Fibroblast of villous mesenchyme (primary cell): ENCODE measurements at places on chromosomes 11 and 22. TPM values are rescaled to one million over a fixed set of nuclear protein-coding genes. Genes with fewer than 3 reads are reported as not detected.

Gene OR4D5
- total RNA-seq: not detected in 2 replicates

Gene SCN3B
- under 0.01 and 0.43 TPM in 2 replicates for total RNA-seq

Gene OR52E8
- total RNA-seq: not detected in 2 replicates

Gene FGF3
- not detected in 2 replicates for total RNA-seq

Gene PGA5
- not detected in 2 replicates for total RNA-seq

Gene BARX2
- total RNA-seq: not detected in 2 replicates

Gene CLCF1
- 3.5 and 4.7 TPM in 2 replicates for total RNA-seq

Gene MYBPC3
- not detected in 2 replicates for total RNA-seq

Gene VPREB3
- not detected in 2 replicates for total RNA-seq

Gene LRRC4C
- total RNA-seq: under 0.01 and 0.32 TPM in 2 replicates

Gene POU2F3
- under 0.01 TPM in 1 of 2 replicates, not detected in the other for total RNA-seq

Gene OR8A1
- total RNA-seq: under 0.01 TPM in 1 of 2 replicates, not detected in the other

Gene DDTL
- total RNA-seq: 2.3 and 3.0 TPM in 2 replicates

Gene SOX6
- 12.9 and 22.0 TPM in 2 replicates for total RNA-seq

Gene KRTAP5-8
- not detected in 2 replicates for total RNA-seq

Gene MMP10
- 0.86 and 28.0 TPM in 2 replicates for total RNA-seq

Gene ROM1
- total RNA-seq: 2.9 and 3.0 TPM in 2 replicates

Gene CRYBA4
- not detected in 2 replicates for total RNA-seq

Gene PKP3
- total RNA-seq: 2.2 and 2.6 TPM in 2 replicates

Gene CCDC73
- not detected in 2 replicates for total RNA-seq

Gene ENTHD1
- total RNA-seq: not detected in 2 replicates

Gene KCNC1
- 0.64 TPM in 1 of 2 replicates, not detected in the other for total RNA-seq

Gene SELENOM
- 152 and 155 TPM in 2 replicates for total RNA-seq

Gene APOL4
- total RNA-seq: not detected in 2 replicates

Gene SHANK2
- total RNA-seq: 0.86 and 0.97 TPM in 2 replicates

Gene DGAT2
- 0.32 and 0.43 TPM in 2 replicates for total RNA-seq

Gene ART1
- total RNA-seq: not detected in 2 replicates

Gene CNGA4
- under 0.01 and 0.43 TPM in 2 replicates for total RNA-seq

Gene ZNF280A
- total RNA-seq: 0.32 TPM in 1 of 2 replicates, not detected in the other

Gene DMC1
- 2.3 and 6.5 TPM in 2 replicates for total RNA-seq

Gene ELFN2
- under 0.01 and 0.32 TPM in 2 replicates for total RNA-seq

Gene MAP4K2
- total RNA-seq: 10.8 and 16.4 TPM in 2 replicates

Gene CABP7
- under 0.01 TPM in 1 of 2 replicates, not detected in the other for total RNA-seq

Gene HSD17B12
- 107 and 148 TPM in 2 replicates for total RNA-seq

Gene ARHGAP42
- 13.9 and 16.8 TPM in 2 replicates for total RNA-seq

Gene GGTLC3
- total RNA-seq: not detected in 2 replicates

Gene SHANK3
- 0.64 and 0.86 TPM in 2 replicates for total RNA-seq

Gene DSCAML1
- total RNA-seq: not detected in 2 replicates

Gene ARHGAP8
- total RNA-seq: under 0.01 and 0.97 TPM in 2 replicates

Gene ZP1
- not detected in 2 replicates for total RNA-seq
